ENCODE measurements at places on chromosomes 2 and 18.

DNA sequence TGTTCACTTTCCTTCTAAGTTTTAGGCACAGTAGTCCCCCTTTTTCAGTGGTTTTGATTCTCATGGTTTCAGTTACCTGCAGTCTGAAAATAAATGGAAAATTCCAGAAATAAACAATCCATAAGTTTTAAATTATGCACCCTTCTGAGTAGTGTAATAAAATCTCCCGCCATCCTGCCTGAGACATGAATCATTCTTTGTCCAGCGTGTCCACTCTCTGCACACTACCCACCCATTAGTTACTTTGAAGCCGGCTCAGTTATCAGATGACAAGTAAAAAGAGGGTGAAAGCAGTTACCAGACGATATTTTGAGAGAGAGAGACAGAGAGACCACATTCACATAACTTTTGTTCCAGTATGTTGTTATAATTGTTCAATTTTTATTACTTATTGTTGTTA lies 400.5 kb downstream of the TMX3 start:
- DNase-seq: no peak

GRCh38 chr18:79496978-79497637 lies 101.4 kb downstream of the NFATC1 start:
- DNase-seq: no peak

GRCh38 chr2:121810959-121811853 lies 55.8 kb downstream of the TSN start:
- DNase-seq: no peak

DNA sequence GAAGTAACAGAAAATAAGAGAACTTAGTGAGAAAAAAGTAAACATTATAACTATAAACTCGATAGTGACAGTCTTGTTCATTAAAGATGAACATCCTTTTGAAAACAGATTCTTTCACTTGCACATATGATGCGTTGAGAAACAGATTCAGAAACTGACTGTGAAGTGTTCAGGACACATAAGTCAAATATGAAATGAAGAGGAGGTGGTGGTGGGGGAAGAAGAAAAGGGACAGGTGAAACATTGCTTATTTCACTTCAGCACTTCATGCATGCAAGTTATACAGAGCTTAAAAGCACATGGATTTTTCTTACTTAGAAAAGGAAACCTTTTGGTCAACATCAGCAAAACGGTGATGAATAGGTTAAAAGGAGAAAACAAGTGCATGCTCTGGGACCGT lies 42.5 kb downstream of the STAT4 start:
- no peak for DNase-seq

DNA sequence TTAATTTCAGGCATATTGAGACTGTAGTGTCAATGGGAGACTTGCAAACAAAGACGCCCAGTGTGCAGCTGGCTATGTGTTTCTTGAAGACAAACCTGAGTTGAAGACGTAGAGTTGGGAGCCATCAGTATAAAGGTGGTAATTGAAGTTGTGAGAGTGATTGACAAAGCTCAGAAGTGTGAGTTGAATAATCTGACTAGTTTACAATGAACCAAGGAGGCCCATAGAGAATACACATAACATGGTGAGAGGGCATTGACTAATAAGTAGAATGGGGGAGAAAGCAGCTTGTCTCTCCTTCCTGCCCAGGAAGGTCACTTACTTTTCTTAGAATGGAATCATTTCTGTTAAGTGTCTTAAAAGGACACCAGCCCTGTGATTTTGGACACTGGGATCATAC lies 14.1 kb downstream of the SP110 start:
- no peak for DNase-seq

DNA sequence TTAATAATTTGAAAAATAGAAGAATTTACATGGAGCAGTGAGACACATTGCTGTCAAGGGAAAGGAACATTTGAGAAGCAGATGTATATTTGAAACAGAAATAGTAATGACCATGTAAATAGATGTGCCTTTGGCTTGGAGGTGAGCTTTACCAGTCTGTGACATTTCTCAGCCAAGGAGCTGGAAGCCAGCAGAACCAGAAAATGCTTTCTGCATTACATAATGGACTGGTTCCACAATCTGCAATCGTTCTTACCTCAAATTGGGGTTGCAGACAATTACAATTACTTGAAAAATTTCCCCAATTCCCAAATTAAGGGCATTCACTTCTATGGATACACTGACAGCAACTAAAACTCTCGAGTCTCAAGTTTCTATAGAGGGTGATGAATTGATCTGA lies 59.7 kb downstream of the HNMT start:
- DNase-seq: no peak

DNA sequence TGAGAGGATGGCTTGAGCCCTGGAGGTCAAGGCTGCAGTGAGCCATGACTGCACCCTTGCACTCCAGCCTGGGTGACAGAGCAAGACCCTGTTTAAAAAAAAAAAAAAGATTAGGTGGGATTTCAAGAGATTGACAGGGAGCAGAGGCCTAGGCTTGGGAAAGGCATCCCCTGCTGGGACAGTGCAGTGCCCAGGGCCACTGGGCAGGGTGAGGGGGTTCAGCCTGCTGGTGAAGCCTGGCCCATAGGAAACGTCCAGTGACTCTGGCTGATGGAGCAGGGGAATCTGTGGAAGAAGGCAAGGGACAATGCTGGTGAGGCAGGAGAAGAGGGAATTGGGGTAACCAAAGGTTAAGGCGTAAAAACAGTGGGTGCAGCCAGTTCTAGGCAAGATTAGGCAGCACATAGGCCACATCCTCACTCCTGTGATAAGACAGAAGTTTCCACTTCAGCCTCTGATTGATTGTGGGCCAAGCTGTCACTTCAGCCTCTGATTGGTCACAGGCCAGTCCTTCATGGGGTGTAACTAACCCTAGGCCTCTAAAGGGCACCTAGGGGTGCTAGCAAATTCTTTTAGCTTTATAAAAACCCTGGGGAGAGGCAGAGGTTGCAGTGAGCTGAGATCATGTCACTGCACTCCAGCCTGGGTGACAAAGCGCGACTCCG lies 128.6 kb downstream of the MSH2 start:
- DNase-seq: no peak

GRCh38 chr2:27025861-27026851 lies 6.6 kb upstream of the TMEM214 start:
- no peak for DNase-seq

GRCh38 chr2:98087447-98088020 lies 567 bp downstream of the VWA3B start:
- no peak for DNase-seq

- DNase-seq: no peak
Measured at GRCh38 chr2:44351676-44352075, 9.6 kb downstream of the PREPL start.

- DNase-seq: no peak
Measured at GRCh38 chr2:11366326-11366741, 21.9 kb upstream of the ROCK2 start.

DNA sequence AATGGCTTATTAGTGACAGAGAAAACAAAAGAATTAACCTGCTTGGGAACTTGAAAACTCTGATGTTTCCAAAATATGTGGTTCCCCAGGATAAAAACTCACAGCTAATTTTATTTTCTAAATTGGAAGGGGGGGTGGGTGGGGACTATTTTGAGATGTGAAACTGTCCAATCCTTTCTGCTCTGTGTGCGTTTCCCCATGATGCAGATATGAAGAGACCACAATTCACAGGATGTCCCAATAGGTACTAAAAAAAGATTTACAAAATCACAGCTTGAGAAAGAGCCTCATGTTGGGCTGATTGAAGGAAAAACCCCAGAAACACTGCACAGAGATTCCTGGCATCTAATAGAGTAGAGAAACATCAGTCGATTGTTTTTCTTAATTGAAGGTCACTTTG lies 273.2 kb downstream of the ARHGAP15 start:
- no peak for DNase-seq

GRCh38 chr2:42843131-42843530 lies 50.7 kb upstream of the HAAO start:
- no peak for DNase-seq

DNA sequence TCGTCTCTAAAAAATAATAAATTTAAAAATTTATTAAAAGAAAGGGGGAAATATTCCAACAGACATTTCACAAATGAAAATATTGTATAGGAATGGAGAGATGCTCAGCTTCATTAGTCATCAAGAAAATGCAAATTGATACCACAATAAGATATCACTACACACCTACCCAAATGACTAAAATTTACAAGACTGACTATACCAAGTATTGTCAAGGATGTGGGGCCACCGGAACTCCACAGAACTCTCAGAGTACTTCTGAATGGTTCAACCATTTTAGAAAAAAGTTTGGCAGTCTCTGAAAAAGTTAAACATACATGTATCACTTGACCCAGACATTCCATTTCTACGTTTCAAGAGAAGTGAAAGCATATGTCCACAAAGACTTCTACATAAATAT lies 163.4 kb downstream of the EHBP1 start:
- no peak for DNase-seq

DNA sequence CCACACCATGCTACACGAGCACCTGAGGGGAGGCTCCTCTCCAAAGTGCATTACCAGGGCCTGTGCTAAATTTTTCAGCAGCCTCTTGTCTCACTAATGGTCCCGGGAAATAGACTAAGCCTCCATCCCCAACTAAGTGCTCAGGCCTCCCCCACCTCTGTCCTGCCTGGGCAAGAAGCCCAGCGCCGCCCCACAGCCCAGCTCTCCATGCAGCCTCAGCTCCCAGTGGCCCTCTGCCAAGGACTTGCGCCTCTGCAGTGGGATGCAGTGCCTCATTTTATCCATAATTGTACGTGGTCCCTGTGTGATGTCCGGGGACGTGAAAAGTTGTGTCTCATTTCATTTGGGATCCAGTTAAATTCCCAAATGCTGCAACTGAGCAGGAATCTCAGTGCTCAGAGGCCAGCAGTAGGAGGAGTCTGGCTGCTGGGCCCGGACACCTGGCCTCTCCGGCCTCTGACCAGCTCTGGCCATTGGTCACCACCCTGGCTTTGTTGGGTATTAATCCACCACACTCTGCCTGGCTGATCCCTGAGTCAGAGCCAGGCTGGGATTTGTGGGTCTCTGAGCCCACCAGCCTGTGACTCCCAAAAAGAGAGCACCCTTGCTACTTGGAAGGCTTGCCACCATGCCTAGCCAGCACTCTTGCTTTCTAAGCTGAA lies 11.4 kb upstream of the STEAP3 start:
- no peak for DNase-seq

GRCh38 chr18:10032331-10033015 lies 118.7 kb downstream of the VAPA start:
- no peak for DNase-seq

- DNase-seq: no peak
Measured at GRCh38 chr2:241788572-241788971, 11.9 kb downstream of the GAL3ST2 start.

DNA sequence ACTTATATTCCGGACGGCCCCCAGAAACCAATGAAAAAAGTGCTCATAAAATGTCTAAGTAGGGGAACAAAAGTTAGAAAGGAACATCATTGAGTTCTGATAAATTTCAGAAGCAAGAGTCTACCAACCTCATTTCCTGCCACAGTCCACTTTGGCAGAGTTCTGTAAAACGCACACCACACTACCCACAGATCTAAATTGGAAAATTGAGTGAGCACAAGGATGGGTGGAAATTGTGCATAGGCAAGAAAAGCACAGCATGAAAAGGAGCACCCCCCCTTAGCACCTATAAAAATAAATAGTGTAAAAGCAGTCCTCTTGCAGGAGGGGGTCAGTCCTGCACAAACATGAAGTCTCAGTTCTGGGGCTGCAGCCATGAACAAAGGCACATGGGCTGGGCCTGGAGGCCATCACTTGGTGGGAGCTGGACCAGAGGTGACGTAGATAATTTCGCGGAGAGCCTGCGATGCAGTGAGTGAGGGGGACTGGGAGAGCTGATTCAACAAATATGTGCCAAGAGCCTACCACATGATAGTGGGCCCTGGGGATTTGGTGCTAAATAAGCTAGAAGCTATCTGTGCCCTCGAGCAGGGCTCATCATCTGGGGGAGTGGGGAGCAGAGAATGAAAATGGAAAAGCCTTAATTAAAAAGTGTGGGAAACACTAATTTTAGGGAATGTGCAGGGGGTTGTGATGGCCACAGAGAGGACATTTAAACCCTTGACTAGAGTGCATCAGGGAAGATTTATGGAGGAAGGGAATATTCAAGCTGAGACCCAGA lies 48.9 kb upstream of the SPP2 start:
- peak; percentile 19 for DNase-seq

DNA sequence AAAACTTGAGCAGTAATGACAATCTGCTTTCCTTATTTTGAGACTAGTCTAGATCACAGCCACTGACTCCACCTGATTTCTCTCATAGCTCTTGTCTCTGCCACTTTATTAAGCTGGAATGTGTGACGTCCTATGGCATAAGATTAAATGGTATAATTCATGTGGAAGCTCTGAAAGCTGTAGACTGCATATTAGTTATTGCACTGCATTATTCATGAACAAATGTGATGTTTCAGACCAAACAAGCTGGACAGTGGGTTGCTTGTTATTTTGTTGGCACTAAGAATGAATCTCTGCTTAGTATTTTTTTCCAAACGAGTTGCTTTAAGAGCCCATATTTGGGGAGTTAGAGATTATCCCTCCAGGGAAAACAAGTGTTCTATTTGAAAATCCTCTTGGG lies 1218.5 kb downstream of the SUCLG1 start:
- DNase-seq: no peak

DNA sequence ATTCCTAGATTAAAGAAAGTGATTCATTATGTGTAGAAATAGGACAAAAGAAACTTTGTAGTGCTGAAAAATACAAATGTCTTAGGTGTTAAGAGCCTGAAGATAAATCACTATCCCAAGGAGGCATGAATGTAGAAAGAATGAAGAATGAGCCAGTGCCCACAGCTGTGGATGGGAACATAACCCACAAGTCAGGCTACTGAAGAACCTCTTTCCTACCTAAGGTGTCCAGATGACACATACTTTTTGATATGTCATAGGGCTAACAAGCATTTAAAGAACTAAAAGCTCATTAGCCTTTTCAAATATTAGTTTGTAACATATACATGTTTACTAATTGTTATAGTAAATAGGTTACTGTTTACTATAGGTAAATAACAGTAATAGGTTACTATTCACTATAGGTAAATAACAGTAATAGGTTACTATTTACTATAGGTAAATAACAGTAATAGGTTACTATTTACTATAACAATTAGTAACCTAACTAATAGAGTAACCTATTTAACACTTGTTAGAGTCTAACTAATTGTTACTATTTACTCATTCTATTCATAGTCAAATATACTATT lies 275.0 kb upstream of the KYNU start:
- no peak for DNase-seq

DNA sequence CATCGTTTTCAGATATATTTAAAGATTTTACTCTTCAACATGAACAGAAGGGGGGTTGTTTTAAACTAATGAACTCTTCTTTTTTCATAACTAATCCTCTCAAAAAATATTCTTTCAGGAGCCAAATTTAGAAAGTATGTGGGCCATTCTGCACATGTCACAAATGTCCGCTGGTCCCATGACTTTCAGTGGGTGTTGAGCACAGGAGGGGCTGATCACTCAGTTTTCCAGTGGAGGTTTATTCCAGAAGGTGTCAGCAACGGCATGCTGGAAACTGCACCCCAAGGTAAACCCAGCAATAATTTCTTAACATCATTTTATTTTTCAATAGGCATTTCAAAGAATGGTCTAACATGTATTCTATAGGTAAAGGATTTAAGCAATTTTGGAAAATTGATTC lies 136.0 kb downstream of the EML6 start:
- no peak for DNase-seq

GRCh38 chr2:131046918-131047652 lies 46.2 kb downstream of the FAM168B start:
- no peak for DNase-seq

GRCh38 chr2:202022755-202023154 lies 10.9 kb upstream of the FZD7 start:
- DNase-seq: no peak

Data from CD4-positive, alpha-beta T cell treated with Interleukin-6 at 100 ng/mL for 8 hours (primary cell).